ENCODE measurements at places on chromosomes 2 and 18. TPM values are rescaled to one million over a fixed set of nuclear protein-coding genes. Genes with fewer than 3 reads are reported as not detected.
A peak's percentile ranks its signal among the peaks of the same experiment; 100 is the strongest.

GRCh38 chr2:178478130-178478438 is 316 bp downstream of the FKBP7 start:
- DNase-seq, result no peak

- DNase-seq, result no peak
Measured at GRCh38 chr2:160484859-160485520, 8.6 kb downstream of the RBMS1 start.

- DNase-seq, result no peak
Measured at GRCh38 chr2:121041516-121041915, 243.5 kb downstream of the TFCP2L1 start.

DNA sequence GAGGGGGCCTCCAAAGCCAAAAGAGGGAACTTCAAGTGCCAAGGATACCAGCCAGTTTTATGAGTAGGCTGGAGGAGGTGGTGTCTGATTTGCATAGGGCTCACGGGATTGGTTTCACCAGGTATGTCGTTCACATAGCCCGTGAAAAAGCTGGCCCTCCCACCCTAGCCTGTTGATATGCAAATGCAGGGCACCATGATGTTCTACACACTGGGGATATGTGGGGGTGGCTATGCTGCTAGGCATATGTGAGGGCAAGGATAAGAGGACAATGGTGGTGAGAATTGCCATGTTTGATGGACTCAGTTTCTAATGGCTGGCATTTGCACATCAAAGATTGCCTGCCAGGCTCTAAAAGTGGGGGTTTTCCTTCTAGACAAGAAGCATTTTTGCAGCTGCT is 378.6 kb downstream of the DPP10 start:
- no peak for DNase-seq

DNA sequence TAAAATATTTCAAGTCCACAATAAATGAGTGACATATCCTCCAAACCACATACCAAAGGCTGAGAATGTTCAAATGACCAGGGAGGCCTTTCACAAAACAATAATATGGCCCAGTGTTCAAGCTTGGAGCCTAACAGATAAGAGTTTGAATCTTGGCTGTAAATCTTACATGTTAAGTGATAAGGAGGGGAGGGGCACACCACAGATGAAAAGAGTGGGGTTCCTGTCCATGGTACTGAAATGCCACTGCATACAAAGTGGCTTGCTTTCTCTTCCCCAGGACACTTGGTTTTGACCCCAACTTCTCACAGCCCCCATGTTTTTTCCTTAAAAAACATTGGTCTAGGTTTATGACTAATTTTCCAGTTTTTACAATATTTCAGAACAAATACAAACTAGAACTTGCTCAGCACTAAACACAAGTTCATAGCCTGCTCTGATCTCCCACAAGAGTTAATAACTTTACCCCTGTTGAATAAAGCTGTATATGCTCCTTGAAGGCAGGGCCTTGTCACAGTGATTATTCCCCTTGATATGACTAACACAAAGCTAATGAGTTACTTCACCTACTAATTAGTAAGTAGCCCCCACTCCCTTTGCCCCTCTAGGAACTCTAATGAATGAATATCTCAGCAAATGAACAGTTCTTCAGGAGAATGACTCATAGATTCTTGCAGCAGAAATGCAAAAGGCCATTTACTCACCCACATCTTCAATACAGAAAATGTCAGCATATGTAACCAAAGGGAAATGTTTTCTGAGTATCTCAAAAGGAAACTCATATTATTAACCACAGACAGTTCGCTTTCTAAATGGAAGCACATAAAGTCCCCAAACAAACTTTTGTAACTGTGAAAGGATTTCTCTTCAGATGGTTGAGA is 142.2 kb downstream of the SATB2 start:
- no peak for DNase-seq

DNA sequence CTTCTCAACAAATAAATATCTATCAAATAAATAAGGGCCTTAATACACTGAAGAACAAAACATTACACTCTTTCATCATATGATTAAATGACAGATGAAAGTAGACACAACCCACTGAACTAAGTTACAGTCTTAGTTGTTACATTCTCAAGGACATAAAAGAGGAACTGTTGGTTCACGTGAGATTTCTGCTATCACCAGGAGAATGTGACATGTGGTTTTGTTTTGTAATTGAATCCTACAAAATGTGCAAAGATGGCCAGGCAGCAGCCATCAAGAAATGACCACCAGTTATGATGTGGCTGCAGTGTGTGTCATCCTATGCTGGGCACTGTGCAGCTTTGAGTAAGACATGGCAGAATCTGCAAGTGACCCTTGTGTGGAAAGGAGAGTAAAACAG is 310.6 kb upstream of the PIK3C3 start:
- DNase-seq, result no peak

CUL3 gene
- 98.6 TPM for total RNA-seq

RBM43 gene
- 2.8 TPM for total RNA-seq

GRCh38 chr2:23681356-23682140 is 245.4 kb downstream of the ATAD2B start:
- no peak for DNase-seq

HOXD10 gene
- not detected for total RNA-seq

CRYGD gene
- 1.7 TPM for total RNA-seq

DNA sequence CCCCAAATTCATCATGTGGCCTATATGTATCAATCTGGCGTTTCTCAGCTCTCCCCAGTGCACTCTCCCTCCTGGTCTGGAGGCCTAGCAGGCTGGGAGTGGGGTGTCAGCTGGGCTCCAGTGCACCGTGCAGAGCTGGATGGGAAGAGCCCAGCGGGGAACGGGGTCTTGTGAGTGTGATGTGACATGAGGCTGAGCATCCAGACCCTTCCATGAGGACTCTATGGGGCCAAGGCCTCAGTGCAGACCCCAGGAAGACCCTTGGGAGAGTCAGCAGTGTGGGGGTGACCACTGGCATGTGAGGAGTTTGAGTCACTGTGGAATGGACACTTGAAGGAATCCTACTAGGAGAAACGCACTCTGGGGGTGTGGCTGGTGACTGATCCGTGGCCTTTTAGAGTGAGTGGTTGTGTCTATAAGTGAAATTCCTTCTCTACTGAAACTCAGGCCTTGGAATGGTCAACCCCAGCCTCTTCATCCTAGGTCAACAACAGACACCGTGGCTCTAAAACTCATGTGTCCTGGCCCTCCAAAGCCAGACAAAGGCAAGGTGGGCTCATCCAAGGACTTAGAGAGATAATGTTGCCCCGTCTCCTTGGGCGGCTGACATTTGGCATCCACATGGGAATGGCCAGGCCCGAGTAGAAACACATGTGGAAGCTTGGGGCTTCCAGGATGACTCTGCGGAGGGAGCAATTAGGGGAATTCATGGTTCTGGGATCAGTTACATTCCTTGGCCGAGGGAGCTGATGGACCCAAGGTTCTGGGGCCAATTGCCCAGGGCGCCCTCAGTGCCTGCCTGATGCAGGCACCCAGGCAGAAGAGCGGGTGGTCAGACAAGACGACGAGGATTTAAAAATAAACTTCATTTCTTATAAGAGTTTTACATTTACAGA is 156.0 kb upstream of the TWIST2 start:
- DNase-seq, result no peak

DNA sequence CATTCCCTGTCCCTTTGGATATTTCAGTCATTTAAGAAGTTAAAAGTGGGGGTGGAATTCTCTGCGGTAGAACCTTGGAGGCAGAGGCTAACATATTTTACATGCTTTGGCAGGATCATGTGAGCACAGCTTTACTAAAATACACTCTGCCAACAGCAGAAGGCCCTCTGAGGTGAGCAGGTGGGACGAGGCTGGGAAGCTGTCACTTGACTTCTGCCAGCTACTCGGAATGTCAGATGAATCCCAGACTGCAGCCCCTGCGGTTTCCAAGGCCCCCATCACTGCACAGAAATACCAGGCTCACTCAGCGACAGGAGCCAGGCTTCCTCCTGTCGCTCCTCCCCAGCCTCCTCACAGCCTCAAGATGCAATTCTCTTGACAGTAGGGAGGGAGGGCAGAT is 220.9 kb upstream of the REV1 start:
- no peak for DNase-seq

DNA sequence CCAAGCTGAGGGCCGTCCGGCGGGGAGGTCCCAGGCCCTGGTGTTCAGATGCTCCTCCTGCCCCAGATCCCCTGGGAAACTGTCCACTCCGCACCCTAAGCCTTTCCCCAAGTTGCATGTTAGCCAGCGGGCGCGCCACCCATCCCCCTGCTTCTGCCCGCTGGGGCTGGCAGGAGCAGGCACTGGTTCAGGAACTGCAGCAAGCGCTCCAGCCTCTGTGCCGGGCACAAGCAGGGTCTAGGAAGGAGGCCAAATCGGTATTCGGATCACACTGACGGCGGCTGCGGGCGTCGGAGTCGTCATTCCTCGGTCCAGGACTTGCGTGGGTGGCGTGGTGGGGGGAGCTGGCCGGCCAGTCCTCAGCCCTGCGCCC is 53.7 kb downstream of the FAM168B start:
- DNase-seq, result peak; percentile 30

TTL gene
- total RNA-seq, result 89.4 TPM

DNA sequence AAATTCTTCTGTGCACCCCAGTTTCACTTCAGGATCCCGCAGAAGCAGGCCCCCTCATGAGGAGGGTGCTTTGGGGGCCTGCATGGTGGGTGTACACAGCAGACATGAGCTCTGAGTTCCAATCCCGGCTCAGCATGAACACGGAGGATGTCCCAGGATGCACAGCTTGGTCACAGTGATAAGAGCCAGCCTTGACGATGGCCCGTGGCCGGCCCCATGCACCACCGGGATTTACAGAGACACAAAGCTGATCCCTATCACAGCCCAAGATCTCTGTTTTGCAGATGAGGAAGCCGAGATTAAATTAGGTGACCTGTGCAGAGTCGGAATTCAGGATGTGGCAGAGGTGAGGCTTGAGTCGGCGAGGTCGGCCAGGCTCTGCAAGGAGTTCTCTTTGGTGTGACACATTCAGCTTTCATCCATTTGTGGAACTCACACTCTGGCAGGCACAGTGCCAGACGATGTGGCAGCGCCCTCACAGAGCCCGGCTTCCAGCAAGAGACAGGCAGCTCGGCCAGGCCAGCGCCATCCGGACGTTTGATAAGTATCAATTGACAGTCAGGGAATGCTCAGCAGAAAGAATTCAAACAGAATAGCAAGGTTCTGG is 456.3 kb upstream of the MYT1L start:
- DNase-seq, result no peak

IL1A gene
- total RNA-seq, result not detected

SERPINB12 gene
- not detected for total RNA-seq

SIX3 gene
- total RNA-seq, result not detected

- DNase-seq, result no peak
Measured at GRCh38 chr2:8549273-8549922, 132.5 kb upstream of the ID2 start.

- DNase-seq, result no peak
Measured at GRCh38 chr2:177161741-177162460, 50.7 kb upstream of the HNRNPA3 start.

DNA sequence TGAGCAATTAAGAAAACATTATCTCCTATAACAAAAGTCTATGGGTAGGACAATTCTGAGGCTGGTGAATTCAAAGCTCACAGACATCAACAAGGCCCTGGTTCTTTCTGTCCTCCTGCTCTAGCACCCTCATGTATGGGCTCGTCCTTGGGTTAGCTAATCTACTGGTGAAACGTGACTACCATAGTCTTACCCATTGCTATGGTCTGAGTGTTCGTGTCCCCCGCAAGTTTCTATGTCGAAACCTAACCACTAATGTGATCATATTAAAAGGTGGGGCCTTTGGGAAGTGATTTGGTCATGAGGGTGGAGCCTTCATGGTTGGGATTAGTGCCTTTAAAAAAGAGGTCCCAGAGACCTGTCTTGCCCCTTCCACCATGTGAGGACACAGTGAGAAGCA is 564.7 kb downstream of the TNS1 start:
- DNase-seq, result no peak

DNA sequence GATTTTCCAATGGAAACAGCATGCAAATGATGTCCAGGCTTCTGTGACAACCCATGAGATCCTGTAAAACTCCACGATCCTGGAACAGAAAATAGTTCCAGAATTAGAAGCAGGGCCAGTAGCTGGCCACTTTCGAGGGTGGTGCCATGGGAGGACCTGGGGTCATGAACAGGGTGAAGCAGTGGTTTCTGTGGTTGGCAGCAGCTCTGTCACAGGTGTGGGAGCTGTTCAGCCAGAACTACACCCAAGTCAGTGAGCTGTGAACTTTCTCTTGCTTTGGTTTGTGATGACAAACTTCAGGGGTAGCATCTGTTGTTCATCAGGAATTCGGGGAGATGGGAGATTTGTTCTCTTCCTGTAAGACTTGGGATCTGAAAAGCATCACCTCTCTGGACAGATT is 314.4 kb upstream of the NT5C1B start:
- no peak for DNase-seq

Data from occipital lobe (tissue), 3 donors.